ENCODE measurements at places on chromosomes 2 and 18.

- no peak for DNase-seq
These were observed 43.3 kb upstream of the LGALSL start for GRCh38 chr2:64410671-64411070.

- peak; percentile 0 for DNase-seq
These were observed 171.9 kb upstream of the GATA6 start for GRCh38 chr18:21997207-21998143.

- no peak for DNase-seq
These were observed 181.5 kb downstream of the GFPT1 start for GRCh38 chr2:69205491-69205890.

DNA sequence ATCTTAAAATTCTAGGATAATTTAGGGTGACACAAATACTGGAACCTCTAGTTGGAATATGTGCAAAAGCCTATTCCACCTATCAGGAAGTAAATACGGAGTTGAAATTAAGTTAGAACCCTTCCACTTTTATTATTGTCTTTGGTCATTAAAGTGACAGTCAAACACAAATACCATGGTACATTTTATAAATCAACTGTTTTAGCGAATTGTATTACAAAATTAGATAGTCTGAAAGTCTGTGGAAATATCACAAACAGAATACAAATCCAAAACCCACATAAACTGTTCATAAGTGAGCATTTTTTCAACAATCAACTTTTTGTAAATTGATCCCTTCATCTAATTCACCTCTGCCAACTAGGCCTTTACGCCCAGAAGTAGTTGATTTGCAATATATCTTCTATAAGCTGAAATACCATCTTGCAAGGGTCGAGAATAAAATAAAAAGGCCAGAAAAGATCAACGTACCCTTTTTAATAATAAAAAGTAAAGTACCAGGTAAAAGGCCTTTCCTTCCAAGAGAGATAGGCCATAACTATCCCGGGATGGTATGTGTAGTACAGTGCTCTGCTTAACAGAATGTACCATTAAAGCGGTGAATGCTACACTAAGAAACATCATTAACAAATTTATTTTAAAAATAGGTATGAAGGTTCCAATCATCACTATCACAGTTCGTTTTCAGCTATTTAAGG lies 1.3 kb downstream of the USP34 start:
- DNase-seq = no peak

DNA sequence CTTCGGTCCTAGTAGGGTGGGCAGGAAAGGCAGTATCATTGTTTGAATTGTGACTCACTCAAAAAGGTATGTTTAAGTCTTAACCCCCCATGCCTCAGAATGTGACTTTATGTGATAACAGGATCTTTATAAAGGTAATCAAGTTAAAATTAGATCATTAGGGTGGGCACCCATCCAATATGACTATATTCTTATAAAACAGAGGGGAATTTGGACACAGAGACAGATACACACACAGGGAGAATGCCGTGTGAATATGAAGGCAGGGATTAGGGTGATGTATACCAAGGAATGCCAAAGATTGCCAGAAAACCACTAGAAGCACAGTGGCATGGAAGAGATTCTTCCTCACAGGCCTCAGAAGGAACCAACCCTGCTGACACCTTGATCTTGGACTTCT lies 281.8 kb downstream of the CLIP4 start:
- no peak for DNase-seq

DNA sequence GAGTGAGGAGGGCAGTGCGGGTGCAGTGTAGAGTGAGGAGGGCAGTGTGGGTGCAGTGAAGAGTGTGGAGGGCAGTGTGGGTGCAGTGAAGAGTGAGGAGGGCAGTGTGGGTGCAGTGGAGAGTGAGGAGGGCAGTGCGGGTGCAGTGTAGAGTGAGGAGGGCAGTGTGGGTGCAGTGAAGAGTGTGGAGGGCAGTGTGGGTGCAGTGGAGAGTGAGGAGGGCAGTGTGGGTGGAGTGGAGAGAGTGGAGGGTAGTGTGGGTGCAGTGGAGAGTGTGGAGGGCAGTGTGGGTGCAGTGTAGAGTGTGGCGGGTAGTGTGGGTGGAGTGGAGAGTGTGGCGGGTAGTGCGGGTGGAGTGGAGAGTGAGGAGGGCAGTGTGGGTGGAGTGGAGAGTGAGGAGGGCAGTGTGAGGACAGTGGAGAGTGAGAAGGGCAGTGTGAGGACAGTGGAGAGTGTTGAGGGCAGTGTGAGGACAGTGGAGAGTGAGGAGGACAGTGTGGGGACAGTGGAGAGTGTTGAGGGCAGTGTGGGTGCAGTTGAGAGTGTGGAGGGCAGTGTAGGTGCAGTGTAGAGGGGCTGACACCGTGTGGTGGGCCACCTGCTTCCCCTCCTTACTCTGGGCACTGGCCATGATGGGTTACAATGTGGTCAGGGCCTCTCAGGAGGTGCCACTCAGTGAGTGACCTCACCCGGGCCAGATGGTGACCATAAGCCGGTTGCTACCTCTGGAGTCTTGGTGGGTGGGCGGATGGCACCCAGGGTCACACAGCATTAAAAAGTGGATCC lies 28.5 kb downstream of the INPP4A start:
- DNase-seq = no peak

DNA sequence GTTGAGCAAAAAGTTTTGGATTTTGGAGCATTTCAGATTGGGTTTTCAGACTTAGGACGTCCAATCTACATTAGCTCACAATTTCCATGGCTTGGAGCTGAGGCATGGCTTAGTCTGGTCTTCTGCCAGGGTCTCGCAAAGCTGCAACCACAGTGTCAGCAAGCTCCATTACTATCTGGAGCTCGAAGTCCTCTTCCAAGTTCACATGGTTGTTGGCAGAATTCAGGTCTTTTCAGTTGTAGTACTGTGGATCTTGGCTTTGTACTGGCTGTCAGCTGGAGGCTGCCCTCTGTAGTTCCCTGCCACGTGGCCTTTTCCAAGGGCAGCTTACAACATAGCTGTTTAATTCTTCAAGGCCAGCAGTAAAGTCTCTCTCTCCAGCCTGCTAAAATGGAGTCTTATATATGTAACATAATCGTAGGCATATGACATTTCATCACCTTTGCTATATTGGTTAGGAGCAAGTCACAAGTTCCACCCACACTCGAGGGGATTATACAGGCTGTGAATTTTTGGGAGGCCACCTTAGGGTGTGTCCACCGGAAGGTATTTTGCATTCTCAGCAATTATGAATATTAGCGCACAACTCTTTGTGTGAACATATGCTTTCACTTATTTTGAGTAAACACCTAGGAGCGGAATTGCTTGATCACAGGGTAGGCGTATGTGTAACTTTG lies 41.5 kb upstream of the EPC2 start:
- DNase-seq = no peak

GRCh38 chr2:216553093-216553478 lies 54.4 kb downstream of the RPL37A start:
- no peak for DNase-seq

GRCh38 chr2:226491112-226491511 lies 308.5 kb downstream of the IRS1 start:
- DNase-seq = no peak

DNA sequence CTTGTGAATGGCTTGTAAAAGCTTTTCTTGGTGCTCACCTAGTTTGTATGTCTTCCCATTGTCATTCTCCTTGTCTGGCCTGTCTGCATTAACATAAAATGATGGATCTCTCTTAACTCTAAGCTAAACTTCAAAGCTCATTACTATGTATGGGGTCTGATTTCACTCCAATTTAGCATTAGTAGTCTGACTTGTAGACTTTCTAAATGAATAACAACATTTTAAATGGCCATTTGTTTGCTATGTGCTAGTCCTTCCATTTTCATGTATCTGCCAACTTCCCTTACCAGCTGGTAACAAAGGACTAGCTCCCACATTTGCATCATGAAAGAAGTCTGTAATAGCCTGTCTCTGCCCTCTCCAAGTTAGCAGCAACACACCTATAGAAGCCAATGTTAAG lies 324.2 kb upstream of the RGPD4 start:
- DNase-seq = no peak

- DNase-seq = no peak
These were observed 57.4 kb downstream of the CELF4 start for GRCh38 chr18:37508207-37508606.

- no peak for DNase-seq
These were observed 74.2 kb upstream of the FHL2 start for GRCh38 chr2:105473011-105473410.

DNA sequence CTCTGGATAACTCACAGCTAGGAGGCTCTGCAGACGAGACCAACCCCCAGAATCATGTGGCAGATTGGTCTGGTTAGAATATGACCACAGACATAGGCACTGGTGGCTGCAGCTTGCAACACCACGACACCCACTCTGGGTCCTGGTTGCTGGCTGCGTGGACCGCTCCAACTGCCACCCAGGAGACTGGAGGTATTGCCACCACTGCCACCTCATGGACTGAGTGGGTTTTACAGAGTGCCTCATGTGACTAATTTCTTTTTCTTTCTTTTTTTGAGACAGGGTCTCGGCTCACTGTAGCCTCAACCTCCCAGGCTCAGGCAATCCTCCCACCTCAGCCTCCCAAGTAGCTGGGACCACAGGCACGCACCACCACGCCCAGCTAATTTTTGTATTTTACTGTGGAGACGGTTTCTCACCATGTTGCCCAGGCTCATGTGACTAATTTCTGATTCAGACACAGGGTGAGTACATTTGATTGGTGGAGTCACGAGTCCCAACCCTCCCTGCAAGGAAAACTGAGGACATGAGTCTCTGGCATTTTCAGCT lies 29.9 kb upstream of the NT5DC4 start:
- peak; percentile 30 for DNase-seq

GRCh38 chr2:65834771-65835475 lies 402.5 kb upstream of the SPRED2 start:
- DNase-seq = no peak

GRCh38 chr18:51053814-51054213 lies 23.8 kb downstream of the SMAD4 start:
- no peak for DNase-seq

- DNase-seq = no peak
These were observed 145.8 kb downstream of the TRIB2 start for GRCh38 chr2:12862541-12862940.

DNA sequence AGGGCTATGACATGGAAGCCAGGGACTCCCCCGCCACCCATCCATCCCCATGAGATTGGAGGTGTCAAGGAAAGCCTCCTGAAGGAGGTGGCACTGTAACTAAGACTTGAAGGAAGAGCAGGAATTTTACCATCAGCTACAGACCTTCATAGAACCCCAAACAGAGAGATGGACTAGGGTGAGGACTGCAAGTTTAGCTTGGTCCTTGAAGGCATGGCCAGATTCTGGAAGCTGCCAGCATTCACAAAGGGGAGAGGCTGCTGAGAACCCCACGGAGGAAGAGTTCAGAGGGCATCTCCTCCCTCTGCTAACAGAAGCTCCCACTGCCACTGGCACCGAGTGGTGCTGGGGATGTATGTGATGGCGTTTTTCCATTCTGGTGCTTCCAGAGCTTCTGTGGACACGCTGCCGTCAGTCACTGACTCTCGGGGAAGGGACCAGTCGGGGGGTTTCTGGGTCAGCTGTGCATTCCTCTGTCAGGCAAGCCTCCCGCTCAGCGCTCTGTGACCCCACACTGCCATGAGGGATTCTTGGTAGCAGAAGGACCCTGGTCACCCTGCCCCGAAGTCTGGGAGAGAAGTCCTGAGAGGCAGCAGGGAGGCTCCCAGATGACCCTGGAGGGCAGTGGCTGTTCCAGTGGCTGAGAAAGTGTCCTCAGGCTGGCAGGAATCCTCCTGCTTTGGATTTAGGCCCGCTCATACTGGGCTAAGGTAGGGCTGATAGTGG lies 18.1 kb downstream of the TMEM185B start:
- DNase-seq = no peak

DNA sequence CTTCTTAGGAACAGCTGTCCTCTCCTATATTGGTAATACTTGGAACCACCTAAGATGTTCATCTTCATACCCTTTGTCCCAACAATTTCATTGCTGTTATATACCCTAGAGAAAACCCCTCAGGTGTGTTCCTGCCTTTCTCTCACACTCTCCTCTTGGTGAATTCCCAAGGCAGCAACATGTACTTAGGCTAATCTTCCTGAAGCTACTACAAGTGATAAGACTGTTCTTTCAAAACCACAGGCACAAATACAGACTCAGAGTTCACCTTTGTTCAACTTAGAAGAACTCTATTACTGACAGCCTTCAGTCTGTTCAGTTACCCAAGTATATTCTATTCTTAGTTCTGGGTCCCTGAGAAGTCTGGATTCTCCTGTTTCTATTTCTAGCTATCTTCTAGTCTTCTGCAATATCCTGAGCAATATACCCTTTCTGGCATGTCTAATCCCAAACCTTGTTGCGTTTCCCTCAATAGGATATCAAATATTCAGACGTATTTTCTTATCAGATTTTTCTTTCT lies 247.7 kb upstream of the STON1 start:
- DNase-seq = no peak

GRCh38 chr2:22600999-22601398 lies 784.0 kb upstream of the KLHL29 start:
- DNase-seq = no peak

- DNase-seq = no peak
These were observed 282.6 kb downstream of the CCDC178 start for GRCh38 chr18:33157893-33158292.

GRCh38 chr2:80499095-80499494 lies 194.5 kb upstream of the LRRTM1 start:
- DNase-seq = no peak

GRCh38 chr2:223944703-223945531 lies at the start of gene WDFY1:
Gene WDFY1, minus strand, starts transcription at chr2:223945335. Its CDS starts 51 bp downstream, at chr2:223945284.
- peak; percentile 62 for DNase-seq

DNA sequence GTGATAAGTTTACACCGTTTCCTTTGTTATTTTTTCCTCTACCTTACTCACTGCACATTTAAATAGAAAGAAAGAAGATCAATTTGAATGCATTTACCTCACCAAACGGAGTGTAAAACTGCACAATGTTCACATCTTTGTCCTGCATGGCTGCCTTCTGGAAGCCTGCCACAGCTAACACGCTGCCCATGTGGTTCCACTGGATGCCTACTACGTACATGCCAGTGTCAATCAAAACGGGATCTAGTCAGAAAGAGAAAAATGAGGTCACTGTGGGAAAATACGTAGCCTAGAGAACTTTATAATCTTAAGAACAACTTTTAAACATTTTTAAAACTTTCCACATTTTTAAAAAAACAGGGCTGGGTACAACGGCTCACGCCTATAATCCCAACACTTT lies 16.4 kb downstream of the WDR35 start:
- no peak for DNase-seq

DNA sequence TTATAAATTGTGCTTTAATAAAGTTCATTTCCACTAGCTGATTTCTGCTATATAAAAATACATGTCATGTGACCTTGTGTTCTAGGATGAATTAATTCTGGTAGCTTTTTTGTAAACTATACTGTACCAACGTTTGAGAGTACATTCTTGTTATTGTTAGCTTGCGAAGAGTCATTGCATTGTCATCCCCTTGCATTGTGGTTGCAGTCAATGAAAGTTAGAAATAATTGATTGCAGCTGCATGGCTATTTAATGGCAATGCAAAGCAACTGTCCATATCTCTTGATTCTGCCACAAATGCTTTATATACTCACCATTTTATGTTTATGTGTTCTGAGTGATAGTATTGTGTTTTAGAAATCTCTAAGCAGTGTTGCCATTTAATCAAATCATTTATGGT lies 91.6 kb downstream of the ZNF407 start:
- no peak for DNase-seq

- DNase-seq = no peak
These were observed 68.8 kb downstream of the THADA start for GRCh38 chr2:43526994-43527393.
